Activated T-cell treated with anti-CD3 and anti-CD28 coated beads for 4 hours (primary cell): ENCODE measurements at places on chromosomes 3 and 15.

- no peak for DNase-seq
Observed at GRCh38 chr3:1252061-1252430, 159.2 kb downstream of the CNTN6 start.

DNA sequence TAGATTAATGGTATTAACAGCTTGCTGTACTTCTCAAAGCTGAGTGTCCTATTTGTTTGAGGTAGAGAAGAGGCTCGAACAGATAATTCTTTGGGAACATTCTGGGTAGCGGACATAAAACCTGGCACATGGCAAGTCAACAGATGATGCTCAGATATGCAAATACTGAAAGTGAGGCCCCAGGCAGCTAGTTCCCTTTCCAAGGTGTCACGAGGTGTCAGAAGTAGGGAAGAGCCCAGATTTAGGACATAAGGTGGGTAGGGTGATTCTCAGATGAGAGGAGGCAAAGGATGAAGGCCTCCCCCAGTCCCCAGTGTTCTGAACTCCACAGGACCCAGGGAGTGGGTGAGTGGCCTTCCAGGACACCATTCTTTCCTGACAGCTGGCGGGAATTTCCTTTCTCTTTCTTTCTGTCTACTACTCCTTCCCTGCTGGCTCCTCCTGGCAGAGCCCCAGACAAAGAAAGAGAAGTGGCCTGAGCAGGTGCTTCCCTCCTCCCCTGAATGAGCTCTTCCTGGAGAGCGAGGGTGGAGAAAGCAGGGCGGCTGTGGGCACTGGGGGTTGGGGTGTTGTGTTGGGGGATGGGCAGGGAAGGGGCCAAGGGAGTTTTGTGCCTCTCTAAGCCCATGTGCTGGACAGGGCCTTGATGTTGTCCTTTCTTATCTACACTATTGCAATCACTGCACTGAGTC lies 87.5 kb downstream of the CORO2B start:
- DNase-seq = no peak

DNA sequence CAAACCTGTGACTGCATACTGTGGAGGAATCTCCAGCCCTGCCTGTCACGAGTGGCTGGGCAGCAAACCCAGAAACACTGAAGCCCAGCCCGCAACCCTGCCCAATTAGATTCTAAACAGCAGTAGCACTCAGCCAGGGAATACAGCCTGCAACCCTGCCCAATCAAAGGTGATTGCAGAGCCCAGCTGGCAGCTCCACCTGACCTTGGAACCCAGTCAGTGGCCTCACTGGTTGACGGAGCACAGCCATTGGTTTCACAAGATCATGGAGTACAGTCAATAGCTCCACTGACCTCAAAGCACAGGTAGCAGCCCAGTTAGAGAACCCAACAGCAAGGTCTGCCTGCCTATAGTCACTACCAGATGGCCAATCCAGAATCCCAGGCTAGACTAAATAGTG lies 35.2 kb upstream of the MYLK start:
- DNase-seq = no peak

- DNase-seq = no peak
Observed at GRCh38 chr3:195905970-195906864, 2.1 kb downstream of the TNK2 start.

- no peak for DNase-seq
Observed at GRCh38 chr3:194773771-194774455, 88.2 kb downstream of the FAM43A start.

- DNase-seq = no peak
Observed at GRCh38 chr15:46576646-46577395, 942.0 kb downstream of the SQOR start.

- DNase-seq = no peak
Observed at GRCh38 chr15:101326026-101326315, 30.9 kb upstream of the SNRPA1 start.

DNA sequence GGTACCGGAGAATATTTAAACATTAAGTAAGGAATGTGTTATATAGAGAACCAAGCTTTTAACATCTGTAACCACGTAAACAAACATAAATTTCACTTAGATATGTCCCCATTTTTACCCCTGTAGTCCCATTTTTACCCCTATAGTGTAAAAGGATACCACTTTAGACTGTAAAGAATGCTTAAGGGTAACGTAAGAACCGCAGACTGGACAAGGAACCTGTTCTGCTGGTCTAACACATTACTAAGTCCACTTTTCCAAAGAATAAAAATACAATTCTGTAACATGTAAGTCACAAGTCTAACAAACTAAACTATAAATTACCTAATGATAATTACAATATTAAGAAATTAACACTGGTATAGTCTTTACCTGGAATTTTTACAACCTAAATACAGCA lies 2.9 kb downstream of the SLC12A6 start:
- no peak for DNase-seq

DNA sequence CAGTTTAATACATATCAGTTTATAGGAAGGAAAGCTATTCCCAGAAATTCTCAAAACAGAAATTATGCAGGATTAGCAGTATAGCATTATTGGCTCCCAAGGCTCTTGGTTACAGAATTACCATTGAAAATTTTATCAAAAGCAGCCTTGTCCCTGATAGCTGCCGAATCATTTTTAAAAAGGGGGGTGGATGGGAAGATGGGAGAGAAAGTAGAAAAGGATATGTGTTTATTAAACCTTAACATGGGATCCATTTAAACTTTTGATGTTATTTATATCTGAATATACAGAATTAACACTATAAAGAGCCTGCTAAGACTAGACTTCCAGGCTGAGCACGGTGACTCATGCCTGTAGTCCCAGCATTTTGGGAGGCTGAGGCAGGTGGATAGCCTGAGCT lies 10.8 kb downstream of the RCN2 start:
- DNase-seq = no peak

- no peak for DNase-seq
Observed at GRCh38 chr15:23436421-23436820, 10.6 kb downstream of the GOLGA6L2 start.

GRCh38 chr3:188578576-188579363 lies 424.8 kb downstream of the LPP start:
- DNase-seq = no peak

DNA sequence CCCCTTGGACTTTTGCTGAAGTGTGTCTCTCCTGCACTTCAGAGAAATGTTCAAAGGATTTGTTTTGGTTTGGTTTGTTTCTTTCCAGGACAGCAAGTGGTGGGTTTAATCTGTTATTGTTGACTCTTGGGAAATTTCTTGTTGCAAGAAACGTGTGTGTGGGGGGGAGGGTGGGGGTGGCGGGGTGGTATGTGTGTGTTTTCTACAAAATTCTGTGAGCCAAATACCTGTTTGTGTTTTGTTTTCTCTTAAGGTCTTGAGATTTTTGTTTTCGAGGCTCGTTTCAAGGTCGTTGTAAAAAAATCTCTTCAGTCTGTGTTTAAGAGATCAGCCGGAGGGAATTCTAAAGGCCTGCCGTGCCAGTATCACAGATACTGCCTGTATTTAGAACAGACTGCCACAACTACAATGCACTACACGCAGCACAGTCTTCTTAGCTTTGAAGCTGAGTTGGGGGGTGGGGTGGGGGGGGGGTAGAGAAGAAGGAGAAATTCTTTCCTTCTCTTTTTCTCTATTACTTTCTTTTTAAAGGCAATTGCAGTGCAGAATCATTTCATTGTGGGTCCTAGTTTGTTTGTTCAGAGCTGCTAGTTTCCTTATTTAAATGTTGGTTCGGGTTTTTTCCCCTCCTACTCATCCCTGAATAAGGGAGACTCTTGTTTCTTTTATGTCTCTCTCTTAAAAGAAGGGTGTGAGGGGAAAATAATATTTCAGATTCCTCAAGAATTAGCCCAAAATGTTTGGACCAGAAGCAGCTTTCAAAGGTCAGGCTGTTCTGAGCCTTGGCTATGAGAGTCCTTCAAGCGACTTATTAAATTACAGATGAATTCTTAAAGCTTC lies 1.4 kb upstream of the BCL6 start:
- no peak for DNase-seq

- no peak for DNase-seq
Observed at GRCh38 chr3:151262871-151263525, 15.3 kb downstream of the P2RY14 start.

- no peak for DNase-seq
Observed at GRCh38 chr15:93941697-93942096, 289.7 kb upstream of the MCTP2 start.

GRCh38 chr3:59374091-59374817 lies 324.4 kb upstream of the CFAP20DC start:
- DNase-seq = no peak

GRCh38 chr3:71035886-71036285 lies 547.6 kb downstream of the FOXP1 start:
- no peak for DNase-seq

- peak; percentile 61 for DNase-seq
Observed at GRCh38 chr15:91469632-91470567, 369.8 kb downstream of the SV2B start.

DNA sequence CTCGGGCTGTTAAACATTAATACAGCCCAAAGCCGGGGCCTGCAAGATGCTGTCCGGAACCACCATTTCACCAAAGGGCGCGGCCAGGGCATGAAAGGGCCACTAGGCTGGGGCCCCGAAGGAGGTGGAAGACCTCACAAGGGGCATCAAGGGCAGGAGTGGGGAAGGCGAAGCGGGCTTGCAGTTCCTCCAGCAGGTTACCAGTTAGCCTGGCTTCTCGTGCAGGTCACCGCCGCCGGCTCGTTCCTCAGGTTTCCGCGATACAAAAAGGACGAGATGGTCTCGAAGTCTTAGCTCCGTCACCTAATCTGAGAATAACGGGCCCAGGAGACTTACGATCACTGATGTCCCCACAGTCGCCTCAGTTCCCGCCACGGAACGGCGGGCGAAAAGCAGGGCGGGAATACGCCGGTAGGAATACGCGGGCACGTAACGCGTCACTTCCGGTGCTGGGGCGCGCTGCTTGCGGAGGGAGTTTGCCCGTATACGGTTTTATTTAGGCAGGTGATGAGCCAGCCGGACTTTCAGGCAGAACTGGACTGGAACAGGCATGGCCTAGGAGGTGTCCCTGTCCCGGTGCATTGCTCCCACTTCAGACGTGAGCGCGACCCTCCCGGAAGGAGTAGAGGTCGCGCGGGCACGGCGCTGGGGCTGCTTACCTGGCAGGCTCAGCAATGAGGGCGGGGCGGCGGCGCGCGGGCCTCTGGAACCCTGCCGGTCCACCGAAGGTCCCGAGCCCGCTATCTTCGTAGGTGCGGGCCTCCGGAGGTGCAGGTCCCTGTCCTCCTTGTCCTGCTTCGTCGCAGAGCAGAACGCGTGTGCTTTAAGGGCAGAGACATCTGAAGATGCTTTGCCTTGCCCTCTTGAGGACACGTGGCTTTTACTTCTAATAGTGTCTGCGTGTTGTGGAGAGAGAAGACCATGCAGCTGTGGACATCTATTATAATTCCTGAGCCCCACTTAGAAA lies at the start of gene RFC4:
Gene RFC4 (minus strand): TSS at position 394 of the 967 bp plus-strand sequence. CDS start 1,769 bp downstream, outside the sequence.
- peak; percentile 80 for DNase-seq
